Stimulated activated CD4-positive, alpha-beta T cell treated with anti-CD3 and anti-CD28 coated beads, Interleukin-4, amount 100 ng/mL, for 24 hours (primary cell): ENCODE measurements at places on chromosomes 6 and 20.

- DNase-seq = no peak
Observed at GRCh38 chr6:43219119-43219518, 10.2 kb downstream of the DNPH1 start.

DNA sequence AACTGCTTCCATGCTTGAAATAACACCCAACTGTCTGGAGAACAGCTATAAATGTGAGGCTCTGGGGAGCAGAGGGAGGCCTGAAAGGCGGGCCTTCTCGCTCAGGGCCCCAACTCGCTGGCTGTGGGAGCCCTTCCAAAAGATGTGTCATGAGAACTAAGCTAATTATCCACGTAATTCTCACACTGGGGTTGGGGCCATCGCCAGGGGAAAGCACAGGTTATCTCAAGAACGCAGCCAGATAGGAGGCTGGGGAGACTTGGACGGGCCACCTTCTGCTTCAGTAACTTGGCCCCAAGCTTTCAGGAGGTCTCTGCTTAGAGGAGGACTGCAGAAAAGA, 1.6 kb downstream of the PXDC1 start:
- DNase-seq = no peak

- DNase-seq = no peak
Observed at GRCh38 chr20:63488315-63489251, 10.3 kb downstream of the EEF1A2 start.

DNA sequence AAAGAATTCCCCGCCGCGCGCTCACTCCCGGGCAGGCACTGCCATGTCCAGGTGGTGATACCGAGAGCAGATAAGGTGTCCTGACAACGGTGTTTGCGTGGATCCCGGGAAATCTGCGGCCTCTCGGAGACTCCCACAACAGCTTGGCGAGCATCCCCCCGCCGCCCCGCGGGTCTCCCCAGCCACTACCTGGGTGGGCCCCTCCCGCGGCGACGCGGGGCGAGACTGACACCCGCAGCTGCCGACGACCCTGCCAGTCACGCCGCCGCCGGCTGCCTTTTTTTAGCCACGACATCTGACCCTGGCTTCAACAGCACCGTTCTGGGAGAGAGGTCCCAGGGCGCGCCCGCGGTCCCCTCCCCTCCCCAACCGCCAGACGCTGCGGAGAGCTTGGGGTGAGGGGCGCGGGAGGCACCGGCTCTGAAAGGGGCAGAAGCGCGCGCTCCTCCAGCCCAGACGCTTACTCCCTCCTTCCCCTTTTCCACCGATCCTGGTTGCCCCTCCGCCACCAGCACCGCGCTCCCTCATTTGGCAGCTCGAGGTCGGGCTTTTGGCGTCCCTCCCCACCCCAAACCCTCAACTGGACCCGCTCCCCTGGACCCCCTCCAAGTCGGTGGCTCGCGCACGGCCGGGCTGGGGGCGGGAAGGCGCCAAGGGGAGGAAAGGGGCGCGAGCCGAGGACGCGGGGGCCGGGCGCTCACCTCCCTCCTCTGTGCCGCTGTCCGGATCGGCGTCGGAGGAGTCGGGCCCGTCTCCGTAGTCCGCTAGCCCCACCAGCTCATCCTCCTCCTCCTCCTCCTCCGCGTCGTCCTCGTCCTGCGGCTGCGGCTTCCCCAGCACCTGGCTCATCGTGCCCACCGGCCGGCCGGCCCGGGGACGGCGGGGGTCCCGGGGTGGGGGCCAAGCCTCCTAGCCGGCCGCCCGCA, 665 bp downstream of the RRAGD start:
- peak; percentile 24 for DNase-seq

DNA sequence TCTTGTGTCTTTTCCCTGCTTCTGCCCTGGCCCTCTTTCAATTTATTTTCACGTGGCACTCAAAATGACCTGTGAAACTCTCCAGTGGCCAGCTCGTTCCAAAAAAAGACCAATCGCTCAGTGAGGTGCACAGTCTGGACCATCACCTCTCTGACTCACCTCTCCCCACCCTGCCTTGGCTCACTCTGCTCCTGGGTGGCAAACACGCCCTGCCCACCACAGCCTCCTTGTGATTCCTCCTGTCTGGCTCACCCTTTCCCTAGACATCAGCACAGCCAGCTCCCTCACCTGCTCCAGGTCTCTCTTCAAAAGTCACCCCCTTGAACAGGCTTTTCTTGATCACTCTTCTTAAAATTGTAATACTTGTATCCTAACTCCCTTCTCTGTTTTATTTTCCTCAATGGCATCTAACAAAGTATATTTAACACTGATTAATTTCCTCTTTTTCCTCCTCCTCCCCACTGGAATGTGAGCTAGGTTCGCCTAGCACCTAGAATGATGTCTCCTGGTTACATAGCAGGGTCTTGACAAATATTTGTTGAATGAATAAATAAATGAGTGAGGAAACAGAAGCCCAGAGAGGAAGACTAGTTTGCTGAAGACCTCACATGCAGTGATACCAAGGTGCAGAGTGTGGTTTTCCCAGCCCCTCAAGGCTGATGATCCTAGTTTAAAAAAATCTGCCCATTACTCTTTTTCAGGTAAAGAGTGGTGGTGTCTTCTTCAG, 109.0 kb downstream of the GJA10 start:
- no peak for DNase-seq

DNA sequence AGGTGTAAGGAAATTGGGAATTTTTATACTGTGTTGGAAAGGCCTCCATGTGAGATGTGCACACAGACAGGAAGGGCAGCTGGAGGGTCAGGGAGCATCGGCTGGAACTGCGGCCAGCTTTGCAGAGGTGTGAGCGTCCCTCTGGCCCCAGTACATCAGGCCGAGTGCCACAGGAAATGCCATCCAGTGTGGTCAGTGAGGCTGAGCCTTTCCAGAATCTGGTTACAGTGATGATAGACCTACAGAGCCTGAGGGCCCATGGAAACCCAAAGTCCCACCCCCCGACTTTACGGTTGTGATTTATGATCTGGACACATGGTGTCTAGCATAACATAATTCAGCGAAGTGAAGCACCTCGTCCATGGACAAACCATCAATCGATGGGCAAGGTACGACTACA, 137.3 kb upstream of the PDE10A start:
- DNase-seq = no peak

GRCh38 chr20:53793783-53794383, 200.2 kb upstream of the ZNF217 start:
- no peak for DNase-seq

DNA sequence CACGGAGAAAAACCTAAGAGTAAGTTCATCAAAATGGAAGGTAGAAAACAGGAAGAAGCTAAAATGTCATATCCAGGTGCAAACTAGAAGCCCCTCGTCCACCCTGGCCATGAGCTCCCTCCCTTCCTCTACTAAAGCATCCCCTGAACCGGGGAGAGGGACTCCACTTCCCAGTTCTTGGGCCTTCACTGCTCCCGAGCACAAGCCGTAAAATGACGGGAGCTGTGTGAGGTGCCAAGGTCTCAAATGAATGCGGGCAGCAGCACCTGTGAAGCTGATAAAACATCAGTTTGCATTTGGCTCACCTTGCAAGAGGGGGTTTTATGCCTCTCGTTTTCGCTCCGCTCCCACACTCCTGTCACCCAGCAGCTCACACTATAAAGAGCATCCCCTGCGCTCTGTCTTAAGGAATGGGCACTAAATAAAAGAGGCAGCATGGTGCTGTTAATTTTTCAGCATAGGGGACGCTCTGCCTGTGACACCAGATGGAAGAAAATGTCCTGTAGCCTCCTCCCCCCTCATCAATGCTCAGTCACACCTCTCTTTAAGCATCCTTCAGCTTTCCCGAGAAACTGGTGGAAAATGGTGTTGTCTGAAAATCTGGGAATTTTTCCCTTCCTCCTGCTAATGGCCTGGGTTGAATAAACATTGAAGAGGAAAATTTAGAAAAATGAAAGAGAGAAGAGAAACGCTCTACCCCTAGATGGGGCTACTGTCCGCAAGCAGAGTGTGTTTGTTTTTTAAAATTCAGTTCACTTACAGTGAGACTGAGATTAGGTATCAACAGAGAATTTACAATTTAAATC, 563.0 kb upstream of the AGPAT4 start:
- DNase-seq = no peak

GRCh38 chr20:56592817-56593216, 36.3 kb upstream of the TFAP2C start:
- DNase-seq = no peak

- DNase-seq = no peak
Observed at GRCh38 chr6:40285535-40285934, 301.6 kb downstream of the LRFN2 start.

DNA sequence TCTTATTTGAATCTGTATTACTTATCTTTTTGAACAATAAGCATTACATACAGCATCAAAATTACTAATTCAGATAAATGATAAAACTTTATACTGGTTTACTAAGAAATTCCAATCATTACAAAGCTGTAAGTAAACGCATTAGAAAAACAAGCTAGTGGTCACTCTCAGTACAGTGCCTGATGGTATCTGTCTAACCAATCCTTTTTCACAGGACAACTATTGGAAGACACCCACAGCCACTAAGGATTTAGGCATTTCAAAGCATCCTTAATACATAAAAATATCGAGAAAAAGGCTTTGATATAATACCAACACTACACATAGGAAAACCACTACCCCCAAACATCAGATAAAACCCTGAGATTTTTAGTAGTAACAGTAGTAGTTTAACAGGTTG, 2.6 kb downstream of the CD164 start:
- DNase-seq = no peak

- DNase-seq = no peak
Observed at GRCh38 chr6:105985816-105986632, 100.1 kb upstream of the PRDM1 start.

DNA sequence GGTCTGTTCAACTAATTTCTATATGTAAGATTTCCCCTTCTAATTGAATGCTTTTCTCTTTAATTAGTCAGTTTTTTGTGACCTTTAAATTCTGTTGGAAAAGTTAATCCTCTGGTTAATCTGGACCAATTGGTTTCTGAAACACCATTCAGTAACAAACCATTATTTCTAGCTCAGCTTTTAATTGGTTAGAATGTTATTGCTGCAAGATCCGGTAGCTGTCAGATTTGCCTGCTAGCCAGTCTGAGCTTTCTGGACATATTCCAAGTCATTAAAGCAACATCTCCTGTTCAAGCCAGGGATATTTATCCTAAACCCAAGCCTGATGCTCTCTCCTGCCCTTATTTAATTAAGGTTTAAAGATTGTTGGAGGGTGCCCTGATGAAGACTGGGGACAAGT, 55.1 kb upstream of the FBXL4 start:
- no peak for DNase-seq

- no peak for DNase-seq
Observed at GRCh38 chr20:52172392-52173047, 19.1 kb downstream of the ZFP64 start.

- DNase-seq = no peak
Observed at GRCh38 chr20:33673410-33674293, 576 bp downstream of the NECAB3 start.

- no peak for DNase-seq
Observed at GRCh38 chr6:78614961-78615360, 252.4 kb upstream of the IRAK1BP1 start.

DNA sequence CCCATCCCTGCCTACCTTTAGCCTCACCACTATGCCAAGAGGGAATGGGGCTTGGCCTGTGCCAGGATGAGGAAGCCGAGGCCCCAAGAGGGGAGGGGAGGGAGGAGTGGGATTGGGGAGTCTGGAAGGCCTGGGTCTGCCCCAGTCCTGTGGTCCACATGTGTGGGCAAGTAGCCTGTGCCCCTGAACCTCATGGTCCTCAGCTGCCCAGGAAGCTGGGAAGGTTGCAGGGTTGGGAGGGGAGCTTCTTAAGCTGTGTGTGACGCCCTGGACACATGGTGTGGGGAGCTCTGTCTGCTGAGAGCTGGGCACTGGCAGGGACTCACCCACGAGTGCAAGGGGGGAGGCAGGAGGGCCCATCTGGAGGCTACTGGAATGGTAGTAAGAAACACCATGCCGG, 31.7 kb downstream of the DLGAP4 start:
- no peak for DNase-seq

- DNase-seq = no peak
Observed at GRCh38 chr20:46004187-46004586, 4.5 kb upstream of the MMP9 start.
